ENCODE measurements at places on chromosomes 7 and 10.

DNA sequence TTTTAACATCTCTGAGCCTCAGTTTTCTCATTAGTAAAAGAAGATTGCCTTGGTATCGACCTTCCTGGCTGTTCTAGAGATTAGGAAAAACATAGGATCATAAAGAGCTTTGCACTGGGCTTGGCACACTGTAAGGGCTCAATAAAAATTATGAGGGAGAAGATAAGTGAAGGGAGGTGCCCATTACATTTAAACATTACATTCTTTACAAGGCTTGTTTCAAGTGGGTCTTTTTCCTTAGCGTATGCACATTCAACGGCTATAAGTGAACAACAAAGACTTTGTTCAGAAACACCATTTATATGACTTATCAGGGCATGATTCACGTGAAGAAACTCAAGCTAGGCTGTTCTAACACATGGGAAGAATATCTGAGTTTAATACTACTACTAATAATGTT, 351.9 kb upstream of the NPVF start:
- no peak for DNase-seq

GRCh38 chr10:43964486-43964885, 315.8 kb upstream of the ZNF32 start:
- DNase-seq, result no peak

DNA sequence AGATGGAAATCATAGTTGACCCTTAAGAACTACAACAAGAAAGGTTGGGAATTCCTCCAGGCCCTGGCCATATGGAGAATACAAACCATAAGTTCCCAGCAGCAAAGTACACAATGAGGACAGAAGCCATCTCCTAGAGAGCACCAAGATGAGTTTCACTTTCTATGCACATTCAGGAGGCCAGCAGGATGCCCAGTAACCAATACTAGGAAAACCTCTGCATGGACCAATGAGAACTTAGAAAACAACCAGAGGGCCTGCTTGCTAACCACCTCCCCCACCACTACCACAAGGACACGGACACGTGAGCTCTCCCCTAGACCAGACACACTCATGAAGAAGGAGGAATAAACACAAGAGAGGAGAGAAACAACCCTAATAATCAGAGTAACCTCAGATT, 56.3 kb downstream of the IFIT5 start:
- no peak for DNase-seq

GRCh38 chr10:63666836-63667383, 145.7 kb downstream of the REEP3 start:
- no peak for DNase-seq

DNA sequence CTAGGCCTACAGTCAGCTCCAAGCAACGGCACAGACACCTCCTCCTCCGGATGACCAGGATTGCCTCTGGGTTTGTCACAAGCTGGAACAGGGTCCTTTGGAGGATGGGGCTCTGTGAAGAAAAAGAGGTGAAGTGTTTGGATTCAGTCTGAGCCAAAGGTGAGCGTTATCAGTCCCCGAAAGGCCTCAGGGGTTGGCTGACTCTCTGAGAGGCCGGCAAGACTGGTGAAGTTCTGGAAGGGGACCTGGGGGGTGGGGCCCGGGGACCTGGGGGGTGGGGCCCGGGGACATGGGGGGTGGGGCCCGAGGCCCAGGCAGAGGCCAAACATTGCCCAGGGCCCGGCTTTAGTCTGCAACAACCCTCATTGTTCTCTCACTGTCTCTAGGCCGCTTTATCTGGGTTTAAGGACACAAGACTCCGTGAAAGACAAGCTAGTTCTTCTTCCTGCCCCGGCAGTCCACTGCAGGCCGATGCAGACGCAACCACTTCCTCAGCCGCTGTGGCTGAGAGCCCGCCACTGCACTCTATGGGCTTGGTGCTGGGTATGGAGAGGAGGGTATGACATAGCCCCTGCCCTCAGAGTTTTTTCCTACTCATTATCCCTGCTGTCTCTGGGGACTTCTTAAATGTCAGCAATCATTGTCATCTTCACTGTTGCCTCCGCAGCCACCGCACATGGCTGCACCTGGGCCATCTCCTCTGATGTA, 27.4 kb upstream of the PSAP start:
- no peak for DNase-seq

DNA sequence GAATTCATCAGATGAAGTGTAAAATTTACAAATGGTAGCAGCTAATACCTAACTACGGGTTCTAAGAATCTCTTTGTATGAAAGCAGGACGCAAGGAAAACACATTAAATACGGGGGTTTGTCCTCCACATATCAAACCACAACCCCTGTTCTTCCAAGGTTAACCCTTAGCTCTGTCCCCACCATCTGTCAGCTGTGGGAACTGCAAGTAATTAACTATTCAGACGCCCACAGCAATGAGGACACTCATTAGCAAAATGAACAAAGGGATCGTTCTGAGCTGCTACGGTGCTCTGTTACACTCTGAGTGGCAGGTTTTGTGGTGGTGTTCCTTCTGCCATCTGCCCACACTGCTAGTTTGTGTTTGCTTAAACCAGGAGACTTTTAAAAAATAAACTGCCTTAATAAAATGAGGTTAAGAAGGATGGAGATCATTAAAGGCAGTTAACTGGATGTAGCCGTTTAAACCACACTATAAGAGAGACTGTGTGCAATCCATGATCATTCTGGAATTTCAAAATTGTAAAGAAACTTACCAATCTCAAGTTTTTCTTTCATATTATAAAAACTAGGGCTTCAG, 51.4 kb downstream of the C10orf67 start:
- DNase-seq, result no peak

GRCh38 chr7:139660317-139661042, 117.3 kb downstream of the HIPK2 start:
- no peak for DNase-seq

- no peak for DNase-seq
Observed at GRCh38 chr7:24059775-24060174, 224.2 kb upstream of the NPY start.

- no peak for DNase-seq
Observed at GRCh38 chr10:79434821-79435251, 10.6 kb downstream of the ZCCHC24 start.

DNA sequence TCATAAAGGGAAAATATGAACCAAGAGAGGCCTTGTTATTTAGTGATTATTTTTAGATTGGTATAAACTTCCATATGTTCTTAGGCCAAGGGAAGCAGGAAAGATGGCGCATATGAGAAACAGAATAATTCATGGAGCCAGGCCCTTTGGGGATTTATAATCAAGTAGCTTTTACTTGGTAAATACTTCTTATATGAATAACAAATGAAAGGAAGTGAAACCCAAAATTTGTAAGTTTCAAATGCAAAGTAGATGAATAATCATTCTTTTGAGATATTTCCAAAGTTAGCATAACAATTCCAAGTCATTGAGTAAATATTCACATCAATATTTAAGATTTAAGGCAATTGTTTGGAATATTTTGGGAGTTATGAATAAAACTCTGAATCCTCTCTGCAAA, 13.9 kb upstream of the OPTN start:
- no peak for DNase-seq

DNA sequence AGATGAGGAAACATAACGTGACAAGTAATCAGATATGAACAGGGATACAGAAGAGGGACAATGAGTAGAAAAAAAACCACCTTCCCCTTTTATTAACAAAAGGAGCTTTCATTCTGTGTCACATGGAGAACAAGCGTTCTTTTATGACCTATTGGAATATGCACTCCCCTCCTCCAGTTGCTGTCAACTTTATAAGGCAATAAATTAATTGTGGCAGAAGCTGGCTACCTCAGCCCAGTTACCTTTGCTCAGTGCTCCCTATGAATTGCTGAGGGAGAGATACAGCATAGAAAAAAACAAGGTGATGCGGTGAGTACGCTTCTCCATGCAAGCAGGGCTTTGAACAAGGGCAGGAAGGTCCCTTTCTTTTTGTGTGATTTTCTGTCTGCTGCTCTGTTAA, at the start of gene MGAM2:
Gene MGAM2, plus strand, starts transcription at position 220 of the 400 bp plus-strand sequence. CDS start 5,156 bp downstream, outside the sequence.
- no peak for DNase-seq

GRCh38 chr10:29202386-29202940, 86.4 kb upstream of the LYZL1 start:
- DNase-seq, result no peak

DNA sequence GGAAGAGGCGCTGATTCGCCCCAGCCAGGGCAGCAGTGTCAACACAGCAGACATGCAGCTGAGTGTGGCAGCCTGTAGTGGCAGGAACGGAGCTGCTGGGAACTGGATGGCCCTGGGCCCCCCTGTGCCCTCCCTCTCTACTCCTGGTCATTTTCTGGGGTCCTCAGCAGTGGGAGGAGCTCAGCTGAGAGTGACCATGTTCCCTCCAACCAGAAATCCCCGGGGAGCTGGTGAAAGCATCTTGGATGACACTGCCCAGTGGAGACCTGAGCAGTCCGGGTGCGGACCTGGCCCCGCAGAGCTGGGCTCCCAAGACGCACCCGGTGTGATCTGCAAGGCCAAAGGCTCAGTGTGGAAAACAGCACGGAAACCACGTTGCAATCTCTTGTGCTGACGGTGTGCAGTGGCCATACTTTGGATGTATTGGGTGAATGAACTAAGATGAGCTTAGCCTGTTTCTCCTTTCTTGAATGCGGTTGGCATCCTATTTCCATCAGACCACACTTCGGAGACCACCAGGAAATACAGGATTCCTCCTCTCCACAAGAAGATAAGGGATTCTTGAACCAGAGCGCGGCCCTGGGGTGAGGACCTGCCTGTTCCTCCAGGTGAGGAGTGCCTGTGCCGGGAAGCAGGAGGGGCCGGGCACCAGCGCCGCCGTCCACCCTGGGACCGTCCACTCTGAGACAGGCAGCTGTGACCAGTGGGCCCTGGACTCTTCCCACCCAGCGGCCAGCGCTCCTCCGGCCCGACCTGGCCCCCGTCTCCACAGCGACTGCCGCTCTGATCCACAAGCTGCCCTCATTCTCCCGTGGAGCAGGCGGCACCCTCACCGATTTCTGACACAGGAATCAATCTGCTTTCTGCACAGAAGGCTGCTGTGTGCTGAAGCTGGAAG, 93.5 kb upstream of the DIP2C start:
- DNase-seq, result no peak

- DNase-seq, result no peak
Observed at GRCh38 chr10:93754761-93755160, 3.0 kb upstream of the LGI1 start.

DNA sequence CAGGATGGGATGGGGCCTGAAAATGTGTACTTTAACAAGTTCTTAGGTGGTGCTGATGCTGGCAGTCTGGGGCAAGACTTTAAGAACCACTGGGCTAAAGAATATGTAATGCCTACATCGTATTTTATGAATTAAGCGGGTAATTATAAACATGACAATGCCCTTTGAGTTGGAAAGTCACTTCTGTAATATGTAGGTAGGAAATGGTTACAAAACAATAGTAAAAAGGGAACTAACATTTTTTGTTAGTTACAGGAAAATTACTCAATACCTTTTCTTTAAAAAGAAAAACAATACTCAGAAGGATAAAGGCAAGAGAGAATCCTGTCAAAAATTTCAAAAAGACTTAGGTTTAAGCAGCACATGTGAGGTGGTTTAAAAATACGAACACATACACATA, 48.3 kb upstream of the STEAP4 start:
- no peak for DNase-seq

DNA sequence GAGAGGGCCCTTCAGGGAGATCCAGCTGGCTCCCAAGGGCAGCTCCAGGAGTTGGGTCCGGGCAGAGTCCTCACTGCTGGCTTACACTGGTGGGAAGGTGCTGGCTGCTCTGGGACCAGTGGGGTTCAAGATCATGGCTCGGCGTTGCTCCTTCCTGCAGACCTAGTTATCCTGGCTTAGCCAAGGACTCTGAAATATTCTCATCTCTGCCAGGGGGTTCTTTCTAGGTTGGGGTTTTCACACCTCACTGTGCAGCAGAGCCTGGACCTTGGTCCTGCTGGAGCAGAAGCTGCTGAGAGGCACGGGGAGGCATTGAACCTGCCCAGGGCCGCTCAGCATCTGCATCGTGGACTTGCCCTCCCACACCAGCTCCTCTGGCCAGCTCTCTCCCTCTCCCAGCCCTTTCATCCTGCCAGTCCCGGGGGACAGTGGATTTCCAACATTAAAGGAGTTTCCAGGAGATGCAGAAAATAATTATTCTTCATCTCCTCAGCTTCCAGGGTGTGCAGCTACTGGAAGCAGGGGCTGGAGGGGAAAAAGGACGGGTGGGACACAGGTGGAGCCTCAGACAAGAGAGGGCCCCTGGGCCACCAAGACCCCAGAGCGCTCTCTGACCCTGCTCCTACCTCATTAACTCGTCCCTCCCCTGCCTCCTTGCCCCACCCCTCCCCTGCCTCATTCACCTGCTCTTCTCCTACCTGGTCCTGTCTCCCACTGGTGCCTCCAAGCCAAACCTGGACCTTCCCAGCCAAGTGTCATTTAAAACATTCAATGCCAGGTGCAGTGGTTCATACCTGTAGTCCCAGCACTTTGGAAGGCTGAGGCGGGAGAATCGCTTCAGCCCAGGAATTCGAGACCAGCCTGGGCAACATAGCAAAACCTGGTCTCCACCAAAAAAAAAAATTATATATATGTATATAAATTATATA, 42.5 kb downstream of the JAKMIP3 start:
- no peak for DNase-seq

DNA sequence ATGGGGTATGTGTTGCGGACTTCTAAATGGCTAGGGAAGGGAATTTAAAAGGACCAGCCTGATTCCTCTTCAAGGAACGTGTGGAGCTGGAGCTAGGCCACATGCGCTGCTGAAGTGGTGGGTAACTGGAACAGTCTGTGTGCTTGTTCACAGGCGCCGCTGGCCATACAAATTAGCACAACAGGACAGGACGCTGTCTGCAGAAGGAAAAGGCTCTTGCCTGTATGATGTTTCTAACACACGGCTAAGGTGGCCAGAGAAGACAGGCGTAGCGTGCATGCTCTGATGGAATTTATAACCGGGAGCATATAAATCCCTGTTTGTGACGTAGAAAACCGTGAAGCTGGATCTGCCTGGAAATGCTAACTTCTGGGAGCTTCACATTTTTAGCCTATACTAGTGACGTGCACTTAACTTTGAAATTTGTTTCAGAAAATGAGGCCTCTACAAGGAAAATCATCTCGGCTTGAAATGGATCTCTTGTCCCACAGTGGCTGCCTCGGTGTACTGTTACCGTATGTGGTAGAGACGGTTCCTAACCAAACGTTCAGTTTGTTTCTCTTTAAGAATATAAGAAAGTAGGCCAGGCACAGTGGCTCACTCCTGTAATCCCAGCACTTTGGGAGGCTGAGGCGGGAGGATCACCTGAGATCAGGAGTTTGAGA, 569.4 kb downstream of the PTPRN2 start:
- DNase-seq, result no peak

DNA sequence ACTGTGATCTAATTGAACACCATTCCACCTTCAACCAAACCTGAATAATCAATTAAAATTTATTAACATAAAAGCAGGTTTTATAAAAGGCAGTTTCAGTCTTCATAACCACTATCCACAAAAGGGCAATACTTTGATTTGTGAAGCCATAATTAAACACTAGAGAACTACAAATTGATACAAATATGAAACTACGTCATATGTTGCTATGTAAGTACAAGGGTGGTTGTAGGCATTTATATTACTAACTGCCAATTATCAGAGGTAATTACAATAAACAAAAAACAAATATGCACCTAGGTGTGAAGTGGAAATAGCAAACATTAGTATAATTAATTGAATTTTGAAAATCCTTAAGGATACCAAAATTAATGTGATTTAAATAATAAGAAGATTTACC, 368.5 kb upstream of the PCDH15 start:
- DNase-seq, result no peak

GRCh38 chr10:29569795-29570194, 65.0 kb downstream of the SVIL start:
- DNase-seq, result no peak

- no peak for DNase-seq
Observed at GRCh38 chr7:15688279-15688626, 1.8 kb upstream of the MEOX2 start.

All from SW 1271 (cell line).